CD4-positive, alpha-beta T cell treated with Interleukin-2 at 100 ng/mL for 4 hours (primary cell): ENCODE measurements at places on chromosomes 5 and 9.

DNA sequence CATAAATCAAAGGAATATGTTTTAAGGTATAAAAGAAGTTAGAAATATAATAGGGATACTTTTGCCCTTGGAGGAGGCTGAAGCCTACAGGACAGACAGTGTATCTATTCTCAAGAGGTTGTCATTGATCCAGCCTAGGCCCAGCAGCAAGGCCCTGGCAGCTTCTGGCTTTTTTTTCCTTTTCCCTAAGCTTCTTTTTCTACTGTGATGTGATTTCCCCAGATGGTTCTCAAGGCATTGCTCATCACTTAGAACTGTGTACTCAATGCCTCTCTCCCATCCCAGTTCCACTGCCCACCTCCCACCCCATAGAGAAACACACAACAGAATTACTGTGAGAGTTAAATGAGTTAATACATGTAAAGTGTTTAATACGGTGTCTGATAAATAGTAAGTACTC lies 88.6 kb downstream of the SLC44A1 start:
- no peak for DNase-seq

GRCh38 chr5:132813599-132814502 lies 749 bp downstream of the SOWAHA start:
- no peak for DNase-seq

DNA sequence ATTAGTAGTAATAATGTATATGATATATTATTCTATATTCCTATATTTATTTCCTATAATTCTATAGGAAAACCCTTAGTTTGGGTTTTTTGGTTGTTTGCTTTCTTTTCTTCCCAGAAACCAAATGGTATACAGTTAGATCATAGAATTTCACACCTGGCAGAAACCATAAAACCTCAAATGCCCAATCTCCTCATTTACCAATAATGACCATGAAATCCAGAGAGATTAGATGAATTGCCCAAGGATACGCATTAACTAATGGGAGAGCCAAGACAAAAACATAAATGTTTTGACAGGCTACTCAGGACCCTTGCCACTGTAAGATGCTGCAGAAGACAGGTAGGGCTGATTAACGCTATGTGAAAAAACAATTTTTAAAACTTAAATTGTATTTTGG lies 158.7 kb upstream of the FST start:
- DNase-seq = no peak

DNA sequence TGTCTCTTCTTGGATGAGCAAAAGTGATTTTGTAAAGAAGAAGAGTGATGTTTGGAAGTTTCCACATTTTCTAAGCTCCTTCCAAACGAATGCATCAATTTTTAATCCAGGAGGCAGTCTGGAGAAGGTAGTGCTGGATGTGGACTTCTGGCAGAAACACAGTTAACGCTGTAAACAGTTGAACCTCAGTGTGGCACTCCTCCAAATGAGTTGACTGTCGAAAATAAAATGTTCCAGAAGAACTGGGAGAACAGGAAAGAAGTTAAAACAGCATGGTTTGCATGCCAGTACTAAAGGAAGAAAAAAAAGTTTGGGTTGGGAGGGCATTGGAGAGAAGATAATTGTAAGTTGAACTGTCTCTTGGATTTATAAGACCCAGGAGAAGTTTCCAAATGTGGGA lies 6.5 kb downstream of the ZNF462 start:
- no peak for DNase-seq

- no peak for DNase-seq
These were observed 84.4 kb downstream of the CNTLN start for GRCh38 chr9:17219261-17219660.

GRCh38 chr5:77358255-77359205 lies 133.6 kb downstream of the WDR41 start:
- DNase-seq = no peak

- DNase-seq = no peak
These were observed 5.8 kb downstream of the LCN12 start for GRCh38 chr9:136957901-136958300.

GRCh38 chr9:132586830-132587591 lies 4.6 kb downstream of the BARHL1 start:
- no peak for DNase-seq

GRCh38 chr5:54589786-54590185 lies 72.2 kb downstream of the SNX18 start:
- no peak for DNase-seq

GRCh38 chr5:68383888-68384310 lies 168.3 kb downstream of the PIK3R1 start:
- no peak for DNase-seq

GRCh38 chr5:162593881-162594280 lies 526.3 kb downstream of the GABRG2 start:
- DNase-seq = no peak

GRCh38 chr5:170757182-170757601 lies 26.3 kb upstream of the GABRP start:
- DNase-seq = no peak

DNA sequence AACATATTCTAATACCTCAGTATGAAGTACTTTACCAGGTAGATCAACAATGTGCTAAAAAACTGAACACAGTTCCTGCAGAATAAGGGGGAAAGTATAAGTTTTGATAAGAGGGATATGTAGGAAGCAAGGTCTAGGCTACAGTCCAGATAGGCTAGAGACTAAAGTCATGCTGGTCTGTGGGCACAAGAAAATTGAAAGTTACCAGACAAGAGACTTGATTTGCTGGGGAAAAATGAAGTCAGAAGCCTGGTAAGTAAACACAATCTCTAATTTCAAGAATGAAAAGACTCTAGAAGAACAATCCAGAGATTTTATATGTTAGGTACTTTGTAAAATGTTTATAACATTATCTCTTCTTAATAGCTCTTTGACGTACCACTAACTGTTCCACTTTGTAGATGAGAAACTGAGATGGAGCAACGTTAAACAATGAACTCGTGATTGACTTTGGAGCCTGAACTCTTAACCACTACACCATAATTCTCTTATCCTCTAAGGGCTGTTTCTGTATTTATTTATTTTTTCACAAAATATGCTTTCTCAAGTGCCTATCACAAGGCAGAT lies 19.5 kb downstream of the ADAMTS6 start:
- DNase-seq = no peak

DNA sequence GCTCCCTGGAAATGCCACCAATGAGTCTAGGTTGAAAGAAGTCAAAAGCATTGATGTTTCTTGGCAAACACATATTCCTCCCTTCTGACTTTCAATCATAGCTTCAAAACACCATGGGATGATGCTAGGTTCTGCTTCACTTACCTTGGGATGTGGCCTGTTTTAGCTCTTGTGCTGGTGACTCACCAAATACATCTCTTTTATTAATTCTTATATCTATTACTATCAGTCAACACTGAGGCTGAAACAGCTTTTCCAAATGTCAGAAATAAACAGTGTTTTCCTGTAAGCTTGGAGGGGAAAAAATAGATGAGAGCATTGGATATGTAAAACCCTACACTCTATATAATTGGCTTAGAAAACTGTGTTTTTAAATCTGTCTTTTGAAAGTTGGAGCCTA lies 245.4 kb upstream of the NREP start:
- DNase-seq = no peak

GRCh38 chr9:130575514-130575913 lies 3.9 kb upstream of the FUBP3 start:
- no peak for DNase-seq

- DNase-seq = no peak
These were observed 88.0 kb upstream of the FCN2 start for GRCh38 chr9:134792627-134793026.

GRCh38 chr9:8429768-8430167 lies 630.2 kb upstream of the DMAC1 start:
- peak; percentile 12 for DNase-seq

DNA sequence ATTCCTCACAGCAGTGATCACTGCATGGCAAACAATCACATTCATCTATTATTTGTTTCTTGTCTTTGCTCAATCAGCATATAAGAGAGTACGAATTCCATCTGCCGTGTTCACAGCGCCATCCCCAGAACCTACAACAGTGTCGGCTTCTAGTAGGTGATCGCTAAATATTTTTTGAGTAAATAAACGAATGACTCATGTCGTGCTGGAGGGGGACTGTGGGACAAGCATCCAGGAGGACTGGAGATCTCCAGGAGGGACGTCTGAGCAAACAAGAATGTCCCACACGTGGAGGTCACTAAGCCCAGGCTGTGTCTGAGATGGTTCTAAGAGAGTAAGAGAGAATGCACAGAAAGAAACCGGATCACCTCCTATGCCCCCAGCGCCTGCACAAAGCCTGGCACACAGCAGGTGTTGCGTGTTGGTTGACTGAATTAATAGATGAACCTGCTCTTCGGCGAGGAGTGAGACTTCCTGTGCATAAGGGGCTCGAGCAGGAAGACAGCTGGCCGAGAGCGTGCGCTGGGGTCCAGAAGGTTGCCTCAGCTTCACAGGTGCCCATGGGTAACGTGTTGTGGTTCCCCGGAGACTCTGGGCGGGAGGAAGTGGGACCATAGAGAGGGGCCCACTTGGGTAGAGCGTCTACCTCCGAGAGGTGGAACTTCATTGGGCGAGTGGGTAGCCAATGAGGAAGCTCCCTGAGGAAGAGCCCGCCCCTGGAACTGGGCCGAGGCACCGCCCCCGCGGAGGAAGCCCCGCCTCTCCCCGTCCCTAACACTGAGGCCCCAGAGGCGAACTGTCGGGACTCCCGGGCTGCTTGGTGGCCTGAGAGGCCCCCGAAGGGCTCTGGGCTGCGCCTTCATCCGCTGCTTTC lies 193.0 kb downstream of the MELK start:
- DNase-seq = peak; percentile 95

DNA sequence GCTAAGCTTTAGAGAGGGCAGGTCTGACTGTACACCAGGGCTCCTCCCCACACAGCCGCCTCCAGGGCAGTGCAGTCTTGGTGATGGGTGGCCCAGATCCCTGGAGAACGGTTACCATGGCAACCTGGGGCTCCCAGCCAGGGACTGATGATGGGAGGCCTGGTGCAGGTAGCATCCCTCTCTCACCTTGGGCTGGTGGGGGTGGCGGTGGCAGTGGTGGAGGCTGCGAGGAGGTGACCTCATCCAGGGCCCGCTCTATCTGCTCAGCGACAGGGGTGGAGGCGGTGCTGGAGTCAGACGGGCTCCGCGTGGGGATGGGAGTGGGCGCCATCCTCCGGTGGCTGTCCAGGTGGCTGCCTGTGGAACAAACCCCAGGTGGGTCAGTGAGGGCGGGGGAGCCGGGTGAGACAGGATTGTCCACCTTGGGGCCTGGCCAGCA lies 12.3 kb downstream of the PRR7 start:
- no peak for DNase-seq

- peak; percentile 71 for DNase-seq
These were observed 120.4 kb downstream of the RAPGEF6 start for GRCh38 chr5:131514316-131515283.

- DNase-seq = no peak
These were observed 453.3 kb downstream of the BNC2 start for GRCh38 chr9:16417161-16417560.

DNA sequence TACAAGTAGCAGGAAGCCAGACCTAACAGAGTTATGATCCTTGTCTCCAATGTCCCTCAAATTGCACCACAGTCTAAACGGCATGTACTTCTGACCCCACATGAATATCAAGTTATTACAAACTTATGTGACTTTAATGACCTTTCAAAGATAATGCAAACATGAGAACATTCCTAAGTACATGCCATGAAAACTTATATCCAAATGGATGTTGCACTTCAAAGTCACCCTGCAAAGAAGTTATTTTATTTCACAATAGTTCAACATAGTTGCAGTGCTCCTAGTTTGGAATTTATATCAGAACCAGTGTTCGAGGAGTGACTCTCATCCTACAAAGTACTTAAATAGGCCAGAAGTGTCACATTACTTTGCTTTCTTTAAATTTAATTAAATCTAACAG lies 41.2 kb upstream of the ITGA1 start:
- no peak for DNase-seq

GRCh38 chr9:88278036-88278435 lies 110.2 kb upstream of the SPIN1 start:
- no peak for DNase-seq

GRCh38 chr5:7850395-7851239 lies at the start of gene CFAP90:
Gene CFAP90 (minus strand): TSS chr5:7851133. CDS start chr5:7851021, 112 bp downstream.
- no peak for DNase-seq

DNA sequence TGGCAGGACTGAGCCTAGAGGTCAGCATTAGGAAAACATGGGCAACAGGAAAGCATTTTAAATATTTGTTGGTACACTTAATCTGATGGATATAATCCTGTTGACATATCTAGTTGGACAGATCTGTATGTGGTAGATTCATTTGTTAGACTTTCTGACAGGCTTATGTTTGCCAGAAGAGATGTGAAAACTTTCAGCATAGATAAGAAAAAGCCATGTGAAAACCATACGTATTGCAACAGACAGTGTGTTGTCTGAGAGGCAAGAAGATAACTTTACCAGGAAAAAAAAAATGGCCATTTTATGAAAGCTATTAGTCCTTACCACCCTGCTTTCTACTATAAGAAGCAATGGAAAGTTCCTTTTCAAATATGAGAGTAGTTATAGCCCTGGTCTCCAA lies 1902.2 kb upstream of the C9orf72 start:
- no peak for DNase-seq

DNA sequence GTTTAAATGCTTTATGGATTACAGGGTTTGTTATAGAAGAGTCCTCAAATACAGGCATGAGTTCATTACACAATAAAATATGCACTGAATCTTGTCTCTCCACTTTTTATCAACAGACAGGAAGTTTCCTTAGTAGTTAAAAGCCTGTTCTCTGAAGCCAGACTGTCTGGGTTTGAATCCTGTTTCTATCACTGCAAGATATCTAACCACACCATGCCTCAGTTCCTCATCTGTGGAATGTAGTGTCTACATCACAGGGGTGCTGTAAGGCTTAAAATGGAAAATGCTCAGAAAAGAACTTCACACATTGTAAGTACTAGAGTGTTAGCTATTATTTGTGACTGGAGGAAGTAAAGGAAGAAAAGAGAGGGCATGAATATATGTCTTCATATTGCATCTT lies 9.3 kb downstream of the LIX1 start:
- no peak for DNase-seq

DNA sequence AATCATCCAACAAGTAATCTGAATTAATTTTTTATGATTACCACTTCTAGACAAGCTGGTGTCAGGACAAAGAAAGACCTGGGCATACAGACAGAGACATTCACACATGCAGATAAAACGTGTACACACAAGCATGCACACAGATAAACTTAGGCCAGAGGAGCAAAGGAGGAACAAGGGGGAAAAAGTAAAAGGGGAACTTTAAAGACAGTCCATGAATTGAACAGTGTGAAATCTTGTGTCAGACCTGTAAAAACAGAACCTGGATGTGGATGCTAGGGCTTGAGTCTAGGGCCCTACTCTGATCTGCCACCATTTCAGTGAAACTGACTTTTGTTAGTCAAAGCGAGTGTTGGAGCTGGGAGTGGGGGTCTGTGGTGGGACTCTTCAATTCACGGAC lies 11.2 kb upstream of the ZSWIM6 start:
- no peak for DNase-seq

GRCh38 chr9:106954974-106955850 lies 92.2 kb downstream of the ZNF462 start:
- DNase-seq = no peak

- DNase-seq = no peak
These were observed 348.5 kb upstream of the RIOK2 start for GRCh38 chr5:97531549-97531948.
